NCI-H2107 (cell line): ENCODE measurements at places on chromosomes 13 and 19.

GRCh38 chr13:110135977-110136597, 170.9 kb downstream of the COL4A1 start:
- DNase-seq, result no peak

DNA sequence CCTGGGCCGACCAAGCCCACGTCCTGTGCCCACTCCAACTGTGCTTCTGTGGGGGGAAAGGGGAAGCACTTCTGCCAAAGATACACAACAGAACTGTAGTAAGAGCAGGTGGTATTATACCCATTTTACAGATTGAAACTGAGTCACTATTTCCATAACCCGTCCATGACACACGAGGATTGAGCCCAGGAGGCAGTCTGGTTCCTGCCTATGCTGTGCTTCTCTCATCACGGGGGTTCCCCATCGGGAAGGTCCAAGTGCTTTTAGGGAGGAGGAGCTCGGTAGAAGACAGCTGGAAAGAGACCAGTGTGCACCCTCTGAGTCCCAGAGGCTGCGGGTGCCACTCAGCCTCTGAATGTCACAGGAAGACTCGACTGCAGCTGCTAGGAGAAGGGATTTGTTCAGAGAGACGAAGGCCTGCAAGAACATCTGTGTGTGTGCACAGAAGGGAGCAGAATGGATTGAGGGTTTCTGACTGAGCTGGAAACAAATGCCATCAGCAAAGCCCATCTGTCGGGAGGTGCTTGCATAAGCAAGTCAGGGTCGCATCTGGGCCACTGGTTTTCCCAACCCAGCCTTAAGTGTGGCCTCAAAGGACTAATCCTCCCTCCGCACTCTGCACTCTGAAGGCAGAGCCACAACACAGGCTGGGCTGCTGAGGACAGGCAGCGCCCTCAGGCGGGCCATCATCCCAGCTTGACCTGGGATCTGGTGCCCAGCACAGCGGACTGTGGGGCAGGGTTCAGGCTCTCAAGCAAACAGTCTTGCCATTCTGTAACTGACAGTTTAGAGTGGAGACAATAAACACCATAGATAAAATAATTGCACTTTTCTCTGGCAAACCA, 150.0 kb downstream of the DPF1 start:
- no peak for DNase-seq

GRCh38 chr13:68690567-68690966, 1417.1 kb upstream of the ATXN8OS start:
- DNase-seq, result no peak

GRCh38 chr13:53382008-53382407, 353.4 kb downstream of the OLFM4 start:
- no peak for DNase-seq

GRCh38 chr13:84654654-84655275, 772.5 kb upstream of the SLITRK1 start:
- DNase-seq, result no peak

DNA sequence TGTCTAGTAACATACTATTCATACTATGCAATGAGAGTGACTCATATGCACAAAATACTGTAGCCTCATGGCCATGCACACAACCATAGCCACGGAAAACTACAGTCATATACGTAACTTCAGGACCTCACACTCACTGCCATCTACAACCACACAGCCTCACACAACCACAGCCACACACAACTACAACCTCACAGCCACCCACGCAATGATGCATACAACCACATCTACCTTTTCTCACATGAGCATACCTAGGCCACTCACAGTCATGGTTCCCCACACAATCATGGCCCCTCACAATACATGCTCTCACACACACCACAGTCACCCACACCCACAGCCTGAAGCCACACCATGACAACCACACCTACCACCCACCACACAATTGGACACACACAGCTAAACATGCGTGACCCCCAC, 8.7 kb upstream of the TNFSF14 start:
- DNase-seq, result no peak

- no peak for DNase-seq
Observed at GRCh38 chr19:9043524-9043923, 33.3 kb upstream of the MUC16 start.

- peak; percentile 46 for DNase-seq
Observed at GRCh38 chr19:42528354-42529247, at the start of gene CEACAM1. CEACAM1 (minus strand) TSS chr19:42528481; CDS start chr19:42528374, 107 bp downstream.

GRCh38 chr19:3632739-3633558, 6.4 kb upstream of the CACTIN start:
- DNase-seq, result no peak

- DNase-seq, result no peak
Observed at GRCh38 chr19:35404879-35405622, 34.2 kb downstream of the GPR42 start.

DNA sequence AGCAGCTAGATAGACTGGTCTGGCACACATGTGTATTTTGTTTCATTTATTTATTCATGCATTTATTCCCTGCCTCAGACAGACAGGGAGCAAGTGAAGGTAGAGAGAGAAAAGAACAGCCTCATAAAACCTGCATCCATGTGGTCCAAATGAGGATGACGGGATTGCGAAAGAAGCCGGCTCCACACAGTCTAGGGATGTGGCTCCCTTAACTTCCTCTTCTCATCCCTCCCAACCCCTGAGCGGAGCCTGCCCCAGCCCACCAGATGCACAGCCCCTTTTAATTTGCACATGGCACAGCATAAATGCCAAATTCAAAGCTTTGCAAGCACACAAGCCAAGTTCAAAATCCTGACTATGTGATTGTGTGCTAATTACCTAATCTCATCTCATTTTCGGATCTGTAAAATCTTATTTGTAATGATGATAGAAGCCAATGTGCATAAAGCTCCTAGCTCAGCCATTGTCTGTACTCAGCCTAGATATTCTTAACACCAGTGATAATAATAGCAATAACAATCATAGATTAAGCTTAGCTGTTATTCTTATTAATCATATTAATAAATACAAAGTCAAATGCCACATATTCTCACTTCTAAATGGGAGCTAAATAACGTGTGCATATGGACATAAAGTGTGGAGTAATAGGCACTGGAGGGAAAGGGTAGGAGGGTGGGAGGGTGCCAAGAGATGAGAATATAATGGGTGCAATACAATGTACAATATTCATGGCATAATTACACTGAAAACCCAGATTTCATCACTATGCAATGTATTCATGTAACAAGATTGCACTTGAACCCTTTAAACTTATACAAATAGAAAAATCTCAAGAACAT, 156.3 kb downstream of the DCT start:
- DNase-seq, result no peak

- DNase-seq, result no peak
Observed at GRCh38 chr19:11541238-11541637, 2.6 kb downstream of the CNN1 start.

GRCh38 chr19:10923260-10924112, 5.0 kb downstream of the YIPF2 start:
- DNase-seq, result no peak

- DNase-seq, result no peak
Observed at GRCh38 chr19:16381756-16382401, 57.3 kb downstream of the KLF2 start.

DNA sequence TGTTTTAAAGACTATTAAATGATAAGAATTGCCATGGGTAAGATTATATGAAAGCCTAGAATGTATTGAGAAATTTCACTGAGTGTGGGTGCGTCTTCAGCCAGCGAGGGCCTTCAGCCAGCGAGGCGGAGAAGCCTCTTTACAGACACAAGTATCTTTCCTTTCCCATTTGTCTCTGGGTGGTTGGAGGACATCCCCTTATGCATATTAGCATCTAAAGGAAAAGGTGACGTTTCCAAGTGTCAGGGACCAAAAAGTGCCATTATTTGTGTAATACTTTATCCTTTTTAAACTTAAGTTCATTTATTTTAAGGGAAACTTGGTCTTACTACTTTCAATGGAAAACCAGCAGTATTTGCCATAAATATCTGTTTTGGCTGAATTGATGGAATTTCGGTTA, 22.2 kb downstream of the SMARCA4 start:
- no peak for DNase-seq

- DNase-seq, result no peak
Observed at GRCh38 chr19:10001899-10002298, 8.4 kb downstream of the COL5A3 start.

DNA sequence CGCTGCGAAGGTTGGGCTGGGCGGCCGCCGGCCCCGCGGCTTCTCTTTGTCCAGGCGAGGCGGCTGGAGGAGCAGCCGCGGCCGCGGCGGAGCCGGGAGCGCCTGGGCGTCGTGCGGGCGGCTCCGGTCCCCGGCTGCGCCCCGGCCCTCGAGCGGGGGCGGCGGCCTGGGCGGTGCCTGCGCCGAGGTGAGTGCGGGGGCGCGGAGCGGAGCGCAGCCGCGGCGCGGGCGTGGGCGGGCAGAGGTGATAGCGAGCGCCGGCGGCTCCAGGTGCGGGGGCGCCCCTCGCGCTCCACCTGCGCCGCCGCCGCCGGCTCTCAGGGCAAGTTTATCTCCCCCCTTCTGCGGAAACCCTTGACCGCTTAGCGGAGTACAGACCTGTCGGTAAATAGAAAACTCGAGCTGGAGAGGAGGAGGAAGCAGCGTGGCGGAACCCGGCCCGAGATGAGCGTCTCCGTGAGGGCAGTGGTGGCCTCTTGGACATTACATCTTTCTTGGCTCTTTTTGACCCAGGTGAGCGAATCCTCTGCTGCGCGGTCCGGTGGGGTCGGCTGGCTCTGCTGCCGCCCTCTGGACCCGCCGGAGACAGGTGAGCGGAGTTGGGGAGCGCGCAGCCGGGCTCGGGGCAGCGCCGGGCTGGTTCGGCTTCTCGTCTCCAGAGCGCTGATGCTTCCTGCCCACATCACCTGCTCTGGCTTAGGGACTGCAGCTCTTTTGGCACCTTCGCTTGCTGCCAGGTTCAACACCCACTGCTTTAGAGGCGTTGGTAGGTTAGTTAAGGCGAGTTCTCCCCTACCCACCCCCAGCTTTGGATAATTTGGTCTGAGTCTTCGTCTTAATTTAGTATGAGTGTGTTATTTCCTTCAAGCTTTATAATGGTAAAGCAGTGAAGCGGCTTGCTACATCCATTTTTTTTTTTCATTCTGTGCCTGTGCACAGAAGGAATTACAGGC, at the start of gene MTUS2:
Gene MTUS2 (plus strand): TSS at position 241 of the 953 bp plus-strand sequence.
- DNase-seq, result no peak
